PC-9 (cell line): ENCODE measurements at places on chromosomes 16 and 17.

DNA sequence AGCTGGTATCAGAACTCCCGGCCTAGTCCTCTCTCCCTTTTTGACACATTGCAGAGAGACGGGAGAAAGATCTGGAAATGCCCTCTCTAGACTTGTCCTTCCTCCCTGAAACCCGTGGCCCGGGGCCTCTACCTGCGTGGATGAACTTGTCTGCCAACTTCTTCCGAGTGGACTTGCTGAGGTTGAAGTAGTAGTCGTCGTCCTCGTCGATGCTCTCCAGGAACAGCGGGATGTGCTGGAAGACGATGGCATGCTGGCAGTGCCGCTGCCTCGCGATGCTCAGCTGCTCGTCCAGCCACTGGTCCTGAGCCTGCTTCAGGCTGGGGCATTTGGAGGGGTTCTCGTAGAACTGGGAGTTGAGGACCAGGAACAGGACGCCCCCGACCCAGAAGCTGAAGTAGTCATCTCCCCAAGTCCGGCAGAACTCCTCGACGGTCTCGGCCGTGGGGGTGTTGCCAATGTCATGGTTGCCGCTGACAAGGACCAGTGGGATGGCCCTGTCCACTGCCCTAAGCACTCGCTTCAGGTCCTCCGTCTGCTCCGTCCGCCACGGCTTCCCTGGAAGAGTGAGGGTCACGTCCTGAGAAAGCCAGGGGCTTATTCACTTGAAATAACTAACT, 99.1 kb downstream of the CPPED1 start:
- DNase-seq, result no peak

- DNase-seq, result peak; percentile 90
Observed at GRCh38 chr17:69575346-69575761, 160.9 kb downstream of the MAP2K6 start.

- peak; percentile 64 for DNase-seq
Observed at GRCh38 chr17:29568331-29569244, at the start of gene TP53I13. TP53I13 (plus strand) TSS chr17:29568701; CDS start chr17:29568759, 58 bp downstream.

DNA sequence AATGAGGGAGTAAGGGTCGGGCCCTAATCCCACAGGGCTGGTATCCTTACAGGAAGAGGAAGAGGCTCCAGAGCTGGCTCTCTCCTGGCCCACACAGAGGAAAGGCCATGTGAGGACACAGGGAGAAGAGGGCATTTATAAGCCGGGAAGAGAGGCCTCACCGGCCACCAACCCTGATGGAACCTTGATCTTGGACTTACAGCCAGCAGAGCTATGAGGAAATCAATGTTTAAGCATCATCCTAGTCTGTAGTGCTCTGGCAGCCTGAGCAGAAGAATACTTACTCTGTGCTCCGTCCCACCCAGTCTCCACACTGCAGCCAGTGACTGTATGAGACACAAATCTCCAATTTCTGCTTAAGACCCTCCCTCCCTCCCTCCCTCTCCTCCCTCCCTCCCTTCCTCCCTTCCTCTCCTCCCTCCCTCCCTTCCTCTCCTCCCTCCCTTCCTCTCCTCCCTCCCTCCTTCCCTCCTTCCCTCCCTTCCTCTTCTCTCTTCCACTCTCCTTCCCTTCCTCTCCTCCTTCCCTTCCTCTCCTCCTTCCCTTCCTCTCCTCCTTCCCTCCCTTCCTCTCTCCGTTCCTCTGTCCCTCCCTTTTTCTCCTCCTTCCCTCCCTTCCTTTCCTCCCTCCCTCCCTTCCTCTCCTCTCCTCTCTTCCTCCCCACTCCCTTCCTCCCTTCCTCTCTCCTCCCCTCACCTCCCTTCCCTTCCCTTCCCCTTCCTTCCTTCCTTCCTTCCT, 8.9 kb upstream of the TMEM220 start:
- no peak for DNase-seq

- DNase-seq, result no peak
Observed at GRCh38 chr17:46028374-46028773, 29.3 kb downstream of the STH start.

DNA sequence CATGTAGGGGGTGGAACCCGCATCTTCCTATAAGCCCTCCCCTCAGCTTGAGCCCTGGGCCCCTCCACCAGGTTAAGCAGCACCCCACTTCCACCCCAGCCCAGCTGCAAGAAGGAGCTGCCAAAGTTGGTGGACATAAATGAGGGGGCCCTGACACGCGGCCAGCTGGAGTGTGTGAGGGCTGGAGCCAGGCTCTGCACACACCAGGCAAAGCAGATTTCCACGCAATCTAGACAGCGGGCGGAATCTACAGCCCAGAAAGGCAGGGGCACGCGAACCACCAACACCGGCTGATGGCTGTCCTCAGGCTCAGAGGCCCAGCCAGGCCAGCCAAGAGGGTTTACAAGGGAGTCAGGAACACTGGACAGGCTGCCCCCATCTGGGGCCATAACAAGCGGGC, 171.2 kb downstream of the ZNF423 start:
- DNase-seq, result no peak

DNA sequence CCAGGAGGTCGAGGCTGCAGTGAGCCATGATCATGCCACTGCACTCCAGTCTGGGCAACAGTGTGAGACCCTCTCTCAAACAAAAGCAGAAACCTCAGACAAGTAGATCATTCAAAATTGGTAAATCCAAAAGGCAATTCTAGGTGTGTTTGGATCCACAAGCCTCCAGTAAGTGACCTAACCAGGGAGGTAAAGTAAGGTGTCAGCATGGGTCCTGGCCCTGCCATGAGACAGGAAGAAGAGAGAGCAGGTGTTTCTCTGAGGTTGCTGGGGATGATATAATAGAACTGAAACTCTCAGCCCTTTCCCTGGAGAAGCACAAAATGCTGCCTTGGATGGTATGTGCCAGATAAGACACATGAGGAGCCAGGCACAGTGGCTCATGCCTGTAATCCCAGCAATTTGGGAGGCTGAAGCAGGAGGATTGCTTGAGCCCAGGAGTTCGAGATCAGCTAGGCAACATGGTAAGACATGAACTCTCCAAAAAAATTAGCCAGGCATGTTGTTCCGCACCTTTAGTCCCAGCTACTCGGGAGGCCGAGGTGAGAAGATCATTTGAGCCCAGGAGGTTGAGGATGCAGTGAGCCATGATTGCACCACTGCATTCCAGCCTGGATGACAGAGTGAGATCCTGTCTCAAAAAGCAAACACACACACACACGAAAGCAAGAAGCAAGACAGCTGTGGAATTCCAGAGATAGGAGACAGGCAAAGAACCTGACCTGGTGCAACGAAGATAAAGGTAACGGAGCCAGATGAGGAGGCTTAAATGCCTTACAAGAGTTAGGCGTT, 6.5 kb downstream of the TM4SF5 start:
- DNase-seq, result no peak

GRCh38 chr16:57972306-57972705, 1.4 kb upstream of the CNGB1 start:
- no peak for DNase-seq

DNA sequence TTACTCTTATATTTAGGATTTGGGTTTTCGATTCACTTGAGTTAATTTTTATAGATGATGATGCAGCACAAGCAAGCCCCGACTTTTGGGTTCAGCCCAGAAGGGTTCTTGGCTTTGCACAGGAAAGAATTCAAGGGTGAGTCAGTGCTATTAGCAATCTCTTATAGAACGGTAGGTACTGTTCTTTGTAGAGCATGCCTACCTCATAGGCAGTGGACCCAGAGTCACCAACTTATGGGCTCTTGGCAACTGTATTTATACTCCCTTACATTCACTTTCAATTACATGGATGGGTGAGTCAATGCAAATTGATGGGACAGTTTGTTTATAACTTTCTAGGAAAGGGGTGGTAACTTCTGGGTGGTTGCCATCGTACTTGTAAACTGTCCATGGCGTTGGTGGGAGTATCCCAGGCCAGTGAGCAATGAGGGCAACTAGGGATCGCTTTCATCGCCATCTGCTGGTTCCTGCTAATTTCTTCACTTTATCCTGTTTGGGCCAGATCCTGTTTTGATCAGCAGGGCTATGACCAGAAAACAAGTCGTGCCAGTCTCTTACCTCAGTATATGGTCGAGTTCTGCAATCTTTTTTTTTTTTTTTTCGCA, 362.6 kb downstream of the CNTNAP4 start:
- DNase-seq, result no peak

- DNase-seq, result no peak
Observed at GRCh38 chr17:64231567-64232141, 31.4 kb downstream of the TEX2 start.

DNA sequence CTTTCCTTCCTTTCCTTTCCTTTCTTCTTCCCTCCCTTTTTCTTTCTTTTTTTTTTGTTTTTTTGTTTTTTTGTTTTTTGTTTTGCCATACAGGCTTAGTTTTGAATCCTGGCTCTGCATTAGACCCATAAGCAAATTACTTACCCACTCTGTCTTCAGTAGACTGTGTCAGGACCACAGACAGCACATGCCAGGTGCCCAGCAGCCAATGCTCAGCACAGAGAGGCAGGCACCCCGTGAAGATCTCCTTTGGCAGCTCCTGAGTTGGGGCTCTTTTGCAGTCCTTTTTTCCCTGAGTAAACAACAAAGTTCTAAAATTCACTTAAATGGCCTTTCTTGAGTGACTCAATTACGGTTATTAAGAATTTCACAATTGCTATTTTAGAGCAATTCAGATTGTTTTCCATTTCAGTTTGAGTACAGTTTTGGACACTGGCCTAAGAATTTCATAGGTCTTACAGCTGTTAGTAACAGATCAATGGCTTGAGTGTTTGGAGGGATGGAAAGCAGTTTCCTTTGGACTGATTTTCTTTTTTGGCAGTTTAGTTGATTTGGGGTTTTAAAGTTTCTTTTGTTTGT, 26.2 kb upstream of the SLC5A11 start:
- no peak for DNase-seq
